ENCODE measurements at places on chromosomes 11 and 22. TPM values are rescaled to one million over a fixed set of nuclear protein-coding genes. Genes with fewer than 3 reads are reported as not detected.

USP2 gene
- total RNA-seq, result 1.2 TPM

OR5F1 gene
- not detected for total RNA-seq

ZFP91 gene
- total RNA-seq, result 45.8 TPM

SPDYC gene
- total RNA-seq, result not detected

CARD16 gene
- 86.3 TPM for total RNA-seq

C11orf71 gene
- total RNA-seq, result 3.6 TPM

CARD18 gene
- total RNA-seq, result not detected

CABP4 gene
- total RNA-seq, result 1.0 TPM

GVQW3 gene
- 0.68 TPM for total RNA-seq
